ENCODE measurements at places on chromosomes 1 and 21. TPM values are rescaled to one million over a fixed set of nuclear protein-coding genes. Genes with fewer than 3 reads are reported as not detected.

DNA sequence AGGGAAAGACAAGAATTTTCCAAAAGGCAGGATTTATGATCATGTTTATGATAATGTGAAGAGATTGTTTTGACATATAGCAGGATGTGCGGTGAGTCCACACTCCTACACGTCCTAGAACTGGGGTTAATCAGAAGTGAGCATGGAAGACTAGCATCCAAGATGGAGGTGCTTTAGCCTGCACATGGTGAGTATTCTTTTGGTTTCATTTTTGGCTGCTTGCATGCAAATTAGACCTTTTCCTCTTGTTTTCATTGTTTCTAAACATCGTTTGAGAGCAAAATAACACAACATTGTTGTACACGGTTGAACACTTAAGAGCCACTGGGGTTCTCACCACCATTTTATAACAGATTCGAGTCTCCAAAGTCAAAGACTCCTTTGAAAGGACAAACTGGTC, 14.9 kb upstream of the GUK1 start:
- no peak for DNase-seq

DNA sequence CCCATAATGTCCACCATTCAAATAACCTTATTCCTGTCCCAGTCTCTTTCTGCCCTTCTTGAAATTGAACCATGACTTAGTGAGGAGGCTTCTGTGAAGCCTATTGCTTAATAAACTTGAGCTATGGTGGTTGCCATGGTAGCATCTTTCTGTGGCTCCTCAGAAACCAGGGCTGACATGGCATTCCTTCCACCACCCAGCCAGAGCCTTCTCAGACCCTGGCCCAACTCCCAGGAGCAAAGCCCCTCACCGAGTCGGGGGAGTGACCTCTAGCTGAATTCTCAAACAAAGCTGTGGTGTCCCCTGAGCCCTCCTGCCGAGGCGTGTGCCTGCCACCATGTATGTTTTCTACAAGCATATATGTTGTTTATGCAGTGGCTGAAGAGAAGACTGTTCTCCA, 259.1 kb downstream of the CACNA1E start:
- no peak for DNase-seq

DNA sequence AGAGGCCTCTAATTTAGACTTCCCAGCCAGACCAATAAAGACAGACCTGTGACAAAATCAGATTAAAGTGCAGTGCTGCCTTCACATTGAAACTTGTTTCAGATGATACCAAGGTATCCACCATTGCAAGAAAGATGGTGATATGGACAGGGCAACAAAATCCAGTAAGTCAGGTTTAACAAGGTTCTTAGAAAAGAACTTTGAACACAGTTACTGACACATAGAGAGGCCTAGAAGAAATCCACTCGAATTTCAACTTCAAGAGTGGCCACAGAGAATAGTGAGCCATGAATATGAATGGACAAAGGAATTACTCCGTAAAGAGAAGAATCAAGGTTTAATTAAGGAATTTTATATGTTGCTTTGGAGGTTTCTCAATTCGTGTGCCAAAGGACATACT, 230.4 kb downstream of the KCNT2 start:
- DNase-seq: no peak

- peak; percentile 36 for DNase-seq
Observed at GRCh38 chr1:30895944-30896660, 12.5 kb downstream of the SDC3 start.

DNA sequence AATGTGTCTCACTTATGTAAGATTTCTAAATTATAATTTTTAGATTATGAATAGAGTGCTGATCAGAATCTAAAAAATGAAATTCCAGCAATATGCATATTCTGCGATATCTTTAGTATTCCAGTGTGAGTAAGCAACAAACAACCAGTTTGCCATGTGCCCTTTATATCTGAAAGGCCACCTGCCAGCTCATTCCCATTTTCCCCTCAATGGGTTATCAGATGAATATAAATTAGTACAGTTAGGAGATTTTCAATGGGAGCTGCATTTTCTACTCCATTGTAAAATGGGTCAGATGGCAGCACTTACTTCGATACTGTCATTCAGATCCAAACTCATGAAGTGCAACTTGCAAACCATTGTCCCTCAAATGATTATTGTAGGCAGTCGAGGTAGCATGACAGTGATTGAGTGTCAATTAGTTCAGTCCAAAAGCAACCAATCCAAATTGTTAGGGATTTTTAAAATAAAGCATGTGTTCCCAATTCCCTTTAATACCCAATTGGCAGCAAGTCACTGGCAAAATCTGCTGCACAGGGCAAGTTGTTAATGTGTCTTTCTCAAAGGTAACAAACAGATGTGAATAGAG, 680.3 kb downstream of the LRRIQ3 start:
- DNase-seq: no peak

DNA sequence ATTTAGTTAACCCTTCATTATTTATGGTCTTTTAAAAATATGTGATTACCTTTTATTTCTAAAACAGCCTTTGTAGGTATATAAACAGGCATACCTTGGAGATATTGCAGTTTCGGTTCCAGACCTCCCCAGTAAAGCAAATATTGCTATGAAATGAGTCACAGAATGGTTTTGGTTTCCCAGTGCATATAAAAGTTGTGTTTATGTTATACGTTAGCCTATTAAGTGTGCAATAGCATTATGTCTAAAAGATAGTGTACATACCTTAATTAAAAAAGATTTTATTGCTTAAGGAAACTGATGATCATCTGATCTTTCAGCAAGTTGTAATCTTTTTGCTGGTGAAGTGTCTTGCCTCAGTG, 44.1 kb downstream of the XCL2 start:
- DNase-seq: no peak

GRCh38 chr1:185681034-185681633, 53.1 kb upstream of the HMCN1 start:
- DNase-seq: no peak

GRCh38 chr1:161176468-161177111, 717 bp downstream of the B4GALT3 start:
- DNase-seq: no peak

- no peak for DNase-seq
Observed at GRCh38 chr1:18139198-18139981, 31.8 kb downstream of the IGSF21 start.

- DNase-seq: no peak
Observed at GRCh38 chr1:116568662-116569380, 2.0 kb downstream of the CD58 start.

- peak; percentile 28 for DNase-seq
Observed at GRCh38 chr1:58893257-58893869, 109.5 kb upstream of the JUN start.

DNA sequence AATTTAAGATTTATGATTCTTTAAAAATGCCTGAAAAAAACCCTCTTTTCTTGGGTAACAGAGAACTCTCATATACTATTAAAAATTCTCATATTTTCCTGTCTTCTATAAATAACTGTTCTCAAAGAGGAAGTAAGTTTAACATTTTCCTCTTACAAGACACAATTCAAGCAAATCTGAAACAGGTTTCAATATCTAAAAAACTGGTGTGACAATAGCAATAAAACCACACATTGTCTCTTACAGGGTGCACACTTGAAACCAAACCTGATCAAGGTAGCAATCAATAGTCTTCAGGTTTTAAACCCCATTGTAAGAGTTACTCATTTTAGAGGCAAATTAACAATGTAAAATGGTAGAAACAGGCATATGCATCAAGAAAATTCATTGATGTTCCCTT, 28.0 kb downstream of the FUBP1 start:
- DNase-seq: no peak

GRCh38 chr1:207938016-207938415, 27.1 kb upstream of the CD34 start:
- no peak for DNase-seq

DNA sequence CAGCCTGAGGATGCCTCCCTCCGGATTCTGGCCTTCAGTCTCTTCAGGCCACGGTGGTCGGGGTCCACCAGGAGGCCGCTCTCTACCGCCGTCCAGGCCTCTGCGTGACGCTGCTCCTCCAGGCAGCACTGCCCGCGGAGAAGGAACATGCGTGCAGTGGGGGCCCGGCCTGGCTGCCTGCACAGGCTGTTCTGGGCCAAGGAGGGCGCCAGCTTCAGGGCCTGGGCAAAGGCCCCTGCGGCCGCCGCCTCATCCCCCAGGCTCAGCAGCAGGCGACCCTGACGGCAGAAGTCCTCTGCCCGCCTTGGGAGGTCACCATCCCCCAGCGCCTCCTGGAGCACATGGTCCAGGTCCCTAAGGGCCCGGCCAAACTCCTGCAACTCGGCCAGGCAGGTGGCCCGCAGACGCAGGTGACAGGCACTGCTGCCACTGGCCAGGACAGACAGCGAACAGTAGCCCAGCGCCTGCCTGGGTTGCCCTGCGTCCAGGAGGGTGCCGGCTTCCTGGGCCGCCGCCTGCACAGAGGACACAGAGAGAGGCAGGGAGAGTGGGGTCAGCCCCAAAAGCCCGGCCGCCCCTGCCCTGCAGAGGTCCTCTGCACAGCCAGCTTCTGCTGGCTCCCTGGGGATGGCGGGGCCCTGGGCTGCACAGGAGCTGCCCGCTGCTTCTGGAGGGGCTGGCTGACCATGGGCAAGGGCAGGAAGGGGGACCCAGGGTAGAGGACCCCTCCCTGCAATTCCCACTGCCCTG, 8.7 kb upstream of the MMEL1 start:
- no peak for DNase-seq

GRCh38 chr1:33331444-33332356, 10.8 kb upstream of the A3GALT2 start:
- DNase-seq: no peak

DNA sequence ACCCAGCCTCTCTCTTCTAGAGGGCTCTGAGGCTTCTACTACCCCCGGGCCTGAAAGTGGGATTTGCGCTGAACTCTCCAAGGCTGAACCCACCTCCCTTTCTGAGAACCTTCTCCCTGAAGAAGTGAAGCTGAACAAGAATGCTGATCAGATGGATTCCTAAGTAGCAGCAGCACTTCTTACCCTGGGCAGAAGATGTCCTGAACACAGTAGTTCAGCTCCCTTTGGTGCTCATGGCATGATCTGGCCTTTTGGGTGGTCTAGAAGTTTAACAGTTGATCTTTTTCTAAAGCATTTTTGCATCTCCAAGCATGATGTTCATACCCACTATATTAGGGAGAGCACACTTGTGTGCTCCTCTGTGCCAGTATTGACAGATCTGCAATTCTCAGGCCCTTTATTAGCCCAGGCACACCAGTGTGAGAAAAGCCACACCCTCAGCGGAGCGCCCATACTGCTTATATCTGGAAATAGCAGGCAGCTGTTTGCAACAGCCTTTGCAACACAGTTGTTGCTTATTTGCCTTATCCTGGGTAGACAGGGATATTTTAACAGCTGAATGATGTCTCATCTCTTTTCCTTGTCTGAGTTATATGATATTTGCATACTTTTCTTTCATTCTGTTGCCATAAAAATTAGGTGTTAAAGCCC, 34.2 kb downstream of the CNN3 start:
- DNase-seq: no peak

- DNase-seq: peak; percentile 92
Observed at GRCh38 chr1:48776393-48777218, at the start of gene BEND5. TSS of gene BEND5 (minus strand) at chr1:48776891. CDS start at chr1:48776831, 60 bp downstream.

DNA sequence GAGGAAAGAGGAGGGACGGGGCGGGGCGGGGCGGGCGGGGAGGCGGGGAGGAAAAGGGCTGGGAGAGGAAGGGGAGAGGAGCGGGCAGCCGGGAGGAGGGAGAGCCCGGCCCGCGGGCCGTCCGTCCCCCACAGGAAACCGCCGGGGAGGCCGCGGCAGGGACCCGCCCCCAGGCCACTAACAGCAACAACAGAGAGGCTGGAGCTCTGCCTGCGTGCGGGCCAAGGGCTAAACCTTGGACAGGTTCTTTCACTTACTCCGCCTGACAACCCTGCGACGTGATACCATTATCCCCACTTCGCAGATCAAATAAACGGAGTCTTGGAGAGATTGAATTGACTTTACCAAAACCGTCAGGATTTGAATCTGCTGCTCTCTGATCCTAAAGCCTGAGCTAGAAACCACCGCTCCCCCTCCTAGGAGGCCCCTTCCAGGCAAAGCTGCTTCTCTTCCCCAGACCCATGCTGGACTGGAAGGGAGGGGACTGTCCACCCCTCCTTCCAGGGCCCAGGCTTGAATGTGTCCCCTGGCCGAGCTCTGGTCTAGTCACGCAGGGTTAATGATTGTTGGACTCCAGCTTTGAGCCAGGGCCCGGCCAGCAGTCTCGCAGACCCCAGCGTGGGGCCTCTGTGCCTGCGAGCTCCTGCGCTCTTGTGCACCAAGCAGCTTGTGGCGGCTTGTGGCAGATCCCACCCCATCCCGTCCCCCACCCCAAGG, at the start of gene EVA1B:
Gene EVA1B, minus strand, starts transcription at position 10 of the 717 bp plus-strand sequence. CDS start 608 bp downstream, outside the sequence.
- peak; percentile 90 for DNase-seq

- DNase-seq: no peak
Observed at GRCh38 chr1:165896277-165896676, 68.9 kb downstream of the UCK2 start.

DNA sequence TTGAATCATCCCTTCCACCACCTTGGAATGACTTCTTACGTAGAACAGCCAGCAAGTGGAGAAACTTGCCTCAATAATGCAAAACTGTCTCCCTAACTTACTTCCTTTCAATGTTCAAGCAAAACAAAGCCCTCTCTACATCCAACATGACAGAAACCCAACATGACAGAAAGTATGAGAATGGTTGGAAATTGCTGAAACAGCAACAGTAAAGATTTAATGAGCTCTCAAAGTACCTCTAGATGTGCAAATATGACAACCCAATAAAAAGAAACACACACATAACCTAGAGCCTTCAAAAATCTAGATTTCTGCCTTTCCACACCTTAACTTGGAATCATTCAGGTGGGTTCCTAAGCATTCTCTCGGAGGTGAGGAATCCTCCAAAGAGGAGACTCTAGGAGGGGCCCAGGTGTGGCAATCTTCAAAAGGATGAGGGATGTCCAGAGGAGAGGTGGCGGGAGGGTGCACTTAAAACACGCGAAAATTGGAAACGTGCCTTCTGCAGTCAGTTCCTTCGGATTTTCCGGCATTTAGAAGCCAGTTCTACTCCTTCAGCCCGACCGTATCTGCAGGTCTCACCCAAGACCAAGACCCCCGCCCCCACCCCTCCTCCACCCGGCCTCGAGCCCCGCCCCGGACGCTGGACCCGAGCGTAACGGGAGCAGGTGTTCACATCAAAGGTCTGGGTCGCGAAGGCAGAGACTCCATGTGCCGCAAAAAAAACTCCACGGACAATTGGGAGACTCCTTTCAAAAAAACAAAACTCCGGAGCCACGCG, 996 bp upstream of the MGST3 start:
- no peak for DNase-seq

DNA sequence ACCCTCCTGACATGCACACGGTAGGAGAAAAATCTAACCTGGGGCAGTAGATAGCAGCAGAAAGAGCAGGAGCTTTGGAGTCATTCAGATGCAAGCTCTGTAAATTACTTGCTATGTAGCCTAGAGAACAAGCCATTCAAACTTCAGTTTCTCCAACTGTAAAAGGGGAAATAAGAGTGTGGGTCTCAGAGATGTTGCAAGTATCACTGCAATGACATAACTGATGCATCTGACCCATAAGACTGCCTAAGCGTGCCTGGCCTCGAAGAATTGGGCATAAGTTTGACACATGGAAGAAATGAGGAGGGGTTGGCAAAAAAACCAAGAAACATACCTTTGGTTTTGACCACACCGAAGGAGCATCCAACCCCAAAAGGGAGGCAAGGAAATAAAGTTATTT, 5.2 kb downstream of the AK2 start:
- DNase-seq: no peak

Gene FCRL6
- 0.49 TPM for total RNA-seq

Gene CAPZA1
- total RNA-seq: 147 TPM

Gene HSD3B2
- 0.20 TPM for total RNA-seq

Gene BRDT
- total RNA-seq: not detected

Gene TCP10L
- total RNA-seq: 0.79 TPM

Data from skin of body (tissue), 3 donors.